ENCODE measurements at places on chromosomes 2 and 18.

GRCh38 chr18:35581546-35581897, at the start of gene GALNT1:
Gene GALNT1, plus strand, starts transcription at chr18:35581740. Its CDS starts 72,923 bp downstream, at chr18:35654663.
- DNase-seq = no peak

DNA sequence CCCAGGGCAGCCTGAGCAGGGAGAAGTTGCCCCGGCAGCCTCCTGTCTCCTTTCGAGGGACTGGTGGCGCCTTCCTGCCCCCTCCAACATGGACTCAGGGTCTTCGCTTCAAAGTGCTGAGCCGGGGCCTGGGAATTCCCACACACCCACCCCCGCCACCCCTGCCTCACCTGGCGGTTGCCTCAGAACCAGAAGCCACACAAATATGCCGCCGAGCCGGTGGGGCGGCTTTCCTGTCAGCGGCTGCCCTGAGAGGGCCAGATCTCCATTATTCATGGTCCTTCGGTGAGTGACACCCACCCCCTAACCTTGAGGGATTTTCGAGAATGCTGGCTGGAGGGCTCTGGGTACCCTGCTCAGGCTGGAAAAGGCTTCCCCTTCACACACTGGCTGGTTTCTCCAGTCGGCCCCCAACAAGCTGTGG, 71.7 kb downstream of the SMAD7 start:
- no peak for DNase-seq

DNA sequence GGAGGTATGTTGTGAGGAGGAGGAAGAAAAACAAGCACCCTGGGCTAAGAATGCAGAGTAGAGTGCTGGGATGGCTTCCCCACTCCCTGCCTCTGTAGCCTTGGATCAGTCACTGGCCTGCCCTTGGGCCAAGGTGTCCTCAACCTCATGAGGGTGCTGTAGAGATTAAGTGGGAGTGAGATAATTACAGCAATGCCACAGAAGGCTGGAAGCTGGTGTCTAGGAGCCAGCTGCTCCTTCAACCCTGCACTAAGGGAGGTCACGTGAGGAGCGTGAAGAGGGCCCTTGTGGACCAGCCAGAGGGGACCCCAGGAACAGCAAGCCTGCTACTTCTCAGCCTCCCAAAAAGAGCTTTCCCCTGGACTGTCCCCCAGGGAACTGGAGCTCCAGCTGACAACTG, 95.2 kb downstream of the TTC32 start:
- DNase-seq = no peak

- no peak for DNase-seq
These were observed 96.0 kb upstream of the ALKAL2 start for GRCh38 chr2:383888-384287.

GRCh38 chr2:26274058-26274613, 29.4 kb downstream of the HADHB start:
- no peak for DNase-seq

DNA sequence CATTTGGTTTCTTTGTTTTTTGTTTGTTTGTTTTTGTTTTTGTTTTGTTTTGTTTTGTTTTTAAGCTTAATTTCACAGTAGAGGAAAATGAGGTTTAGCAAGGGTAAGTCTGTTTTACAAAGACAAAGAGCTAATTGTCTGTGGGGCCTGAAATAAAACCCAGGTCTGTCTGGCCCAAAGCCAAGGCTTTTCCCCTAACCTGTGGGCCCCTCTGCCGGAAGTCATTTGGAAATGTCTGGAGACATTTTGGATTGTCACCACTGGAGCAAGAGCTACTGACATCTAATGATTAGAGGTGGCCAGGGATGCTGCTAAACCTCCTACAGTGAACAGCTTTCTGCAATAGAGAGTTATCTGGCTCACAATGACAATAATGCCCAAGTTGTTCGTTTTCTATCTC, 167.2 kb downstream of the MAP2 start:
- no peak for DNase-seq

GRCh38 chr2:176075481-176075880, 8.3 kb downstream of the EVX2 start:
- no peak for DNase-seq

DNA sequence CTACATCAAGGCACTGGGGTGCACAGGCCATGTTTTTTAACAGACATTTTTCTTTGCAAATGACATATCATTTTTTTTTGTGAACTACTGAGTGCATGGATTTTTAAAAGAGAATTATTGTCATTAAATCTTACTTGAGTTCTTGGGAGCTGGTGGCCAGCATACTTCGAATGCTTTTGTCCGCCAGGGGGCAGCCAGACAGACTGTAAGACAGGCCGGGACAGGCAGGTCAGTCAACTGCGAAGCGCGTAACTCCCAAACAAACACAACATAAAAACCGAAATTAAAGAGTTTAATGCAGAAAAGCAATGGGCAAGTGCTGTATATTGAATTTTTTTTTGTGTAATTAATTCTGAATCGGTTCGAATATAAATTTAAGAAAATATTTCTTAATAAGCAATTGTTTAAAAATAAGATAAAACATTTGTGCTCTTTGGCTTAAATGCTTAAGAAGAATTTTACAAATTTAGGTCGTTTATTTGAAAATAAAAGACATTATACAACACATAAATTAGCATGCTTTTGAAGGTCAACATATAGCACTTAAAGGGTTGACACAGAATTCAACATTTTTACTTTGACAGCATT, 142.2 kb upstream of the PXDN start:
- DNase-seq = peak; percentile 19

GRCh38 chr2:237541243-237541642, 25.1 kb upstream of the PRLH start:
- DNase-seq = no peak

GRCh38 chr18:27871726-27872125, 305.2 kb downstream of the CDH2 start:
- DNase-seq = no peak

DNA sequence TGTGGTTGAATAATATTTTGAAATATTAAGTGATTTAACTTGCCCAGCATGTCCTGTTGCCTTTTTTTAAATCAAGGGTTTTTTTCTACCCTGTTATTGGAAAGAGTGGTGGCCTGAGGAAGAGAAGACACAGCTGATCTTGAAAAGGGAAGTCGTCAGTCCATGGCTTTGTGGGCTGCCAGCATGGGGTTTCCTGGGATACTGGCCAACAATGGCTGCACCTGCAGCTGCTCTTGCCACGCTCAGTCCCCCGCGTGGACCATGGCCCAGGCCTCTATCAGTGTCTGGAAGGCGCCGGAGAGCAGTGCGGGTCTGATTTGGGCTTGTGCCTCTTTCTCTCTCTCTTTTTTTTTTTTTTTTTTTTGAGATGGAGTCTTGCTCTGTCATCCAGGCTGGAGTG, 99.3 kb downstream of the ASB1 start:
- DNase-seq = no peak

DNA sequence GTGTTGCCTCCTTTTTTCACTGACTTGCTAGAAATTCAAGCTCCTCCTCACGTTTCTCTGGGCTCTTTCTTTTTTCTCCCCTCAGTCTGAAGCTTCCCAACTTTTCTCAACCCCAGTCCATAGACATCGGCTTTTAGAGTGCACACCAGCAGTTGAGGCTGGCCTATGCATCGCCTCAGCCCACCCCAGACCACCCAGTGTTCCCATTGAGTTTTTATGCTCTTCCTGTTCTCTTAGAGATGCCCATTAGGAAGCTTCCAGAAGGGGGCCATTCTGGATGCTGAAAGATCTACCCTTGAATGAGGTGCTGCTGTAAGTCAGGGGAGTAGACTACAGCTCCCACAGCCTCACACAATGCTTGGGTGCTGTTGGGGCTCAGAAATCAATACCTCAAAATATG, 12.0 kb upstream of the GYPC start:
- DNase-seq = no peak

DNA sequence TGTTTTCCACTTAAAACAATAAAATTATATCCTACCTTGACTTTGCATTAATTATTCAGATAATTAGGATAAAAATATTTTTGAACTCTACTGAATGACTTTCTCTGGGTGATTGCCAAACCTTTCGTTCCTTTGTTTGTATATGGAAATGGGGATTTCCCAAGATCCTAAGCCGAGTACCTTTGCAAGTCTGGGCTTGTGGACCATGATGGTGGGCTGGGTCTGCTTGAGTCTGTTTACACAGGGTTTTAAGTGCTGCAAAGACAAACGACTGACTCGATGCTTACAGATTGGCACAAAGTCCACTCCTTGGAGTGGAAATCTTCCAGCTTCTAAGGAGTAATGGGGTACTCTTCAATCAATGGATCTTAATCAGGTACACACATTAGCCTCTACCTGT, 659.5 kb downstream of the TSN start:
- no peak for DNase-seq

DNA sequence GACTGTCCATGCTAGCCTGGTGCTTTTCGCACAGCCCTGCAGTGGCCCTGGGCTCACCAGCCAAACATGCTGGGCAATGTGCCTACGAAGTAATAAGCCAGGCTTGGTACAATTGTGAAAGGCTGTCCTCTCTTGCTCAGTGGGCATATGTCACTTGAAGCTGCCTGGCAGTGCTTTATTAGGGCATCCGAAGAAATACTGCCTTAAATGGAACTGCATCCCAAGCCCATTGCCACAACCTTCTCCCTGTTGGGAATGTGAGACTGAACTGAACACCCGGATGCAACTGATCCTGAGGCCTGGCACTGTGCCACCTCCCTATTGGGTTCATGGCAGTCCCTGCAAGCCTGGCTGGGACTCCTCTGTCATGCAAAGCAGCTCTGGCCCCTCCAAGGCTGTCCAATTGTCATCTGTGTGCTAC, 15.9 kb downstream of the CAPG start:
- DNase-seq = no peak

- DNase-seq = no peak
These were observed 186.8 kb downstream of the TMEM247 start for GRCh38 chr2:46666044-46666679.

GRCh38 chr18:38654946-38655345, 1089.3 kb upstream of the CELF4 start:
- DNase-seq = no peak

DNA sequence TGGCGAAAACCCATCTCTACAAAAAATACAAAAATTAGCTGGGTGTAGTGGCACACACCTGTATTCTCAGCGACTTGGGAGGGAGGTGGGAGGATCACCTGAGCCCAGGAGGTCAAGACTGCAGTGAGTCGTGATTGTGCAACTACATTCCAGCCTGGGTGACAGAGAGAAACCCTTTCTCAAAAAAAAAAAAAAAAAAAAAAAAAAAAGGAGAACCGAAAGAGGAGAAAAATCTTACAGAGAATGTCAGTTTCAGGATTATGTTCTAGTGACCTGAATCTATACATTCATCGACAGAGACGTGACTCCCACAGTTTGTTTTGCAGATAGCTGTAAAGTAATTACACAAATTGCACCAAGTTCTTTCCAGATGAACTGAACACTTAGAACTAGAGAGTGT, 187.8 kb downstream of the FTCDNL1 start:
- DNase-seq = no peak

GRCh38 chr2:110977403-110977802, 143.3 kb upstream of the BCL2L11 start:
- no peak for DNase-seq

GRCh38 chr2:133157141-133157540, 411.1 kb downstream of the NCKAP5 start:
- no peak for DNase-seq

- no peak for DNase-seq
These were observed 937.1 kb downstream of the TSN start for GRCh38 chr2:122692400-122693083.

DNA sequence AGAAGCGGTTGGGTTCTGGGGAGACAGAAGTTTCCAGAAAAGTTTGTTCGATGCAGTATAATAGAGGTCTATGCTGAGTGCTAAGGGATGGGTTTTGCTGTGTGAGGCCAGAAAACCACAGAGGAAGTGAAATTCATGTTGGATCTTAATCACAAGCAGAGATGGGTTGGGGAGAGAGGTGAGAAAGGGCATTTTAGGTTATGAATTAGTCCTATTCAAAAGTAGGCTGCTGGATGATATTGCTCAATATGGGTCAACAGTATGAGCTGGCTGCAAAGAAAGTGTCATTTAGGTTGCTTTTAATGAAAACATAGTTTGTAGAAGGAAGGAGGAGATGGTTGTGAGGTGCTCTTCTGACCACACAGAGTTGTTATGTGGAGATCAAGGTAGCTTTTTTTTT, 118.8 kb upstream of the LHCGR start:
- no peak for DNase-seq

DNA sequence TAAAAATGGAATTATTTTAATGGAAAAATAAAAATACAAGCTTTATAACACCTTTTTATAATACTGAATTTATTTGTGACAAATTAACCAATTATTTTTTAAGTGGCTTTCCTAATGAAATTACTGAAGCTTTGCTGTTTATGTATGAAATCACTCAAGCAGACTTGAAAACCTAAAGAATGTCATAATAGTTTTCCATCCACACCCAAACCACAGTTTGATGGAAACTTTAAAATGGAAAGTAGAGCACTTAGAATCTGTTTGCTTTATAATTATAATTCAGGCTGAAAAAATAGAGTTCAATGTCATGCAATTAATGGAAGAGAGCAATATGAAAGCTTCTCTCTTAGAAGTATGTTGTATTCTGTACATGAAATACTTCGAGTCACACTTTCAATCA, 31.6 kb upstream of the WDR75 start:
- DNase-seq = no peak

DNA sequence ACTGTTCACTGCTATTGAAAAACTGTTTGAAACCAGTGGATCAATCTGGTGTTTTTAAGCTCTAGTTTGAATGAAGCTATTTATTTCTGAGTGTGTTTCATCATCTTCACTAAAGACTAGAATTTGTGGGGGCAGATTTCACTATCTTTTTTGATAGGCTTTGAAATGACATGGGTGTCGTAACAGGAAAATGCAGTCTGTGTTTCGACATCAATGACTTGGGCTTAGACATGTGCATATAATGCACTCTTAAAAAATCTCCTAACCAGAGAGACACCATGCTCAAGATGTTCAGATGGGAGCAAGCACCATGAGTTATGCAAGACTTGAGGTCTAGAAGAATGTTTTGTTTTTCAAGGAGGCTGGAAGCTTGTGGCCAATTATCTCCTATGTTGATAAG, 221.6 kb downstream of the GPD2 start:
- DNase-seq = no peak

- DNase-seq = no peak
These were observed 122.4 kb downstream of the NFATC1 start for GRCh38 chr18:79518028-79518682.

DNA sequence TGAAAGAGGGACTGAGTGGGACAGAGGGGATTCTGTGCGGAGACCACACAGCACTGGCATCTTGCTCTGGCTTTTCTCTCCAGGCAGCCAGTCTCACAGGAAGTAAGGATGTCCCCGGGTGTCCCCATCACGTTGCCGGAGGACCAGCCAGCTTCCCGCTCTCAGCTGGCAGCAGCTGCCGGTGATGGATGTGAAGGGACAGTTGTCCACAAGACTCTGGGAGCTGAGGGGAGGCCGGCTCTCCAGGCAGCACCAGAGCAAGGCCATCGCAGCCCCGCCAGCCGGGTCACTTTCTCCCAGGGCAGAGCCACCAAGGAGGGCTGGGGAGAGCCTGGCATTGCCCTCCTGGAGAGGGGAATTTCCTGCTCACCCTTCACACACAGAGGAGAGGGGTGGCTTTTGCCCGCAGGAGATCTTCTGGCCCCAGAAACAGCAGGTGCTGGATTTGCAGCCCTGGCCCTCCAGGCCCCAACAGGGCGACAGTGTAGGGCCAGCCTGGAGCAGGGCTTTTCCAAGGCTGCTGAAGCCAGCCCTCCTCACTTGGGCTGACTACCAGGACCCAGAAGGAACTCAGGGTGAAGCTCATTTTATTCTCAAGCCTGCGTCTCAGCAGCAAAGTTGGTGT, 24.0 kb upstream of the B3GNT7 start:
- DNase-seq = no peak
